Osteocyte (in vitro differentiated cells): ENCODE measurements at places on chromosomes 2 and 18. TPM values are rescaled to one million over a fixed set of nuclear protein-coding genes. Genes with fewer than 3 reads are reported as not detected.

SLC5A6 gene
- 33.2 and 33.3 TPM in 2 replicates for total RNA-seq

DNA sequence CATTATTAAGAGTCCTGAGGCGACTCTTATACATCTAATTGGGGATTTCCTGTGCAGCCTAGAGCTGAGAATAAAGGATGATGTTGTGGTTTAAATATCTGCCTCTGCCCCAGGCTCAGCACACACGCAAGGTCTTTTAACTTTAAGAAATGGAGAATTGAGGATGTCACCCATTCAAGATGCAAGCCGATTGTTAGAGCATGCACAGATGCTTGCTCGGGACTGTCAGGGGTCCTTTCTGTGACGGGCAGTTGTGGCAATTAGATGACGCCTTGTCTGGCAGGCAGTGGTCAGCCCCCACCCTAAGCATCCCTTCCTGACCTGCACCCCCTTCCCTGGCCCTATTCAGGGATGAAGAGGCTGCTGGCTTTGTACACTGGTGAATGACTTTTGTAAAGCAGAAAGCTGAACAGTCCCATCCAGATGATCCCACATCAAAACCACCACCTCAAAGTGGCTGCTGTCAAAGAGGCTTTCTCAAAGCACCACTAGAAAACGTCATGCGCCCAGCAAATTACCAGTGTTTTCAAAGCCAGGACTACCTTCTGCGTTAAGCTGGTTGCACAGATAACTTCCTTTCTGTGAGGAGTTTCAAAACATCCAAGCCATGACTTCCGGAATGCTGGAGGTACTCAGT, 23.7 kb downstream of the FAM178B start:
- H3K36me3 ChIP-seq = no peaks in the 10 kb centered on the region
- no peak overlapping the region for H3K4me3 ChIP-seq
- H3K4me1 ChIP-seq = peaks cover 6% of the 10 kb centered on the region
- DNase-seq = no peak
- H3K27ac ChIP-seq = no peak overlapping the region

DNA sequence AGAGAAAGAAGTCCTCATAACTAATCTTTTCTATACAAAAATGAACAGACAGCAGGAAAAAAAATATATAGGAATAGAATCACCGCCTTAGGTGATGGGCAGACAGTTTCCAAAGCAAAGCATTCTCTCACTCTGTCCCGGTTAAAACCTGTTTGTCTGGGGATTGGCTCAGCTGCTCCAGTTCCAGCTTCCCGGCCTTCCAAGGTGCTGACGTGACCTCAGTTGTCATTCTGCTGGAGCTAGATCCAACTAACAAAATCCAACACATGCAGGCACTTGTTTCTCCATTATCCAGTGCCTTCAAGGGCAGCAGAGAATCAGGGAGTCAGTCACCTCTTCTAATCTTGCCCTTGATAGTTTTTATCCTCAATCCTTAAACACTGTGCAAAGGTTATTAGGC, 52.8 kb downstream of the IKZF2 start:
- peaks cover 3% of the 10 kb centered on the region for H3K36me3 ChIP-seq
- peaks cover 9% of the 10 kb centered on the region for H3K4me1 ChIP-seq
- no peak for DNase-seq
- no peak overlapping the region for H3K27ac ChIP-seq

GRCh38 chr2:176128982-176129796, at the start of gene HOXD8:
TSS of gene HOXD8 (plus strand) at chr2:176129705. CDS start at chr2:176130367, 662 bp downstream.
- peaks cover 24% of the 10 kb centered on the region for H3K4me1 ChIP-seq
- DNase-seq = no peak
- peaks cover 2% of the 10 kb centered on the region for H3K36me3 ChIP-seq
- H3K27ac ChIP-seq = no peak within 1 kb of the TSS
- peaks cover 86% of the 10 kb centered on the region for H3K27me3 ChIP-seq

DNA sequence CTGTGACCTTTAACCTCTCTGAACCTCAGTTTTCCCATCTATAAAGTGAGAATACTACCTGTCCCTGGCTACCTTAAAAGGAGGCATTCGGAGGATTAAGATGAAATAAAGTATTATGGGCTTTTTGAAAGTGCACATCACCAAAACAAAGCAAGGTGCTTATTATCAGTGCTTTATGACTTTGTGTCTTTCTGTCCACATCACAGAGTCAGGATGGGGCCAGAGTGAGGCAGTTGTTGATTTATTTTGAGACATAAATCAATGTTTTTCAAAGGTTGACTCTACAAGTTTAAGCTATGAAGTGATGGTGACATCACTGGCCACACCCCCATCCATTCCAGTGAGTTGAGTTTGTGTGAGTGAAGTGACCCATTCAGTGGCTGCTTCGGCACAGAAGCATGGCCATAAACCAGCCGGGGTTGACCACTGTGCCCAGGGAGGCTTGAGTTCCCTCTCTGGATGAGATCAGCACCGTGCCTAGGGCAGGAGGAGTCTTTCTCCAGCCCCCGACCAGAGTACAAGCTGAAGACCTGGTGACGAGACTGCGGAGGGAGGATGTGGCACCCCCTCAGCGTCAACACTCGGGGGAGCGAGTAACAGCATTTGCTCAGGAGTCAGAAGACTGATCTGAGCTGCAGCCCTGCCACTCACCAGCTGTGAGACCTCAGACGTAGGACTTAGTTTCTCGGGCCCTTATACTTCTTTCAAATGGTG, 89.0 kb upstream of the PPP1CB start:
- peaks cover 66% of the 10 kb centered on the region for H3K4me1 ChIP-seq
- no peaks in the 10 kb centered on the region for H3K36me3 ChIP-seq
- no peak for DNase-seq
- H3K4me3 ChIP-seq = no peak overlapping the region
- peak overlapping the region; percentile 73 for H3K27ac ChIP-seq

GRCh38 chr2:239747274-239747673, 277.9 kb downstream of the NDUFA10 start:
- DNase-seq = no peak
- no peaks in the 10 kb centered on the region for H3K36me3 ChIP-seq
- no peak overlapping the region for H3K27ac ChIP-seq
- H3K4me1 ChIP-seq = no peaks in the 10 kb centered on the region

DNA sequence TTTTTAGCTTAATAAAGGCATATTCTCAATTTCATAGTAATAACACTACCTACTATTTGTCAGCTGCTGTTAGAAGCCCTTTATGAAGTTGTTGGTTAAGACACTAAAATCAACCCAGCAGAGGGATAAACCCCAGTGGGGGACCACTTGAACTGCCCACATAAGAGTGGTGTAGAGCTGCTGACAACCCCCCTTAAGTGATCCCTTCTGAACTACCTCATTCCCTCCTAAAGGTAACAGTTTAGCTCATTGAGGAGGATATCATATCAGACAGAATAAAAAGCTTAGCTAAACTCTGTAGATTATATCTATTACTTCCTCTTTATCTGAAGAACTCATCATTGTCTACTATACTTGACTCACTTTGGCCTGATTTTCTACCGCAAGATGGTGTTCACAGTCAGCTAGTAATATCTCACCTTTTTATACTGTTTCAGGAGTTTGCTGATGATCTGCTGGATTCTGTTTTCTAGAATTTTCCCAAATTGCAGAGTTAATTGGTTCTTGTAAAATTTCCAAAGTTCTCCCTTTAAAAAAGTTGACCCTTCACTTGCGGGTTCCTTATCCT, 16.2 kb downstream of the GALM start:
- H3K4me1 ChIP-seq = peaks cover 9% of the 10 kb centered on the region
- no peak overlapping the region for H3K4me3 ChIP-seq

GRCh38 chr2:177395351-177396065, 2.9 kb downstream of the AGPS start:
- peaks cover 2% of the 10 kb centered on the region for H3K36me3 ChIP-seq
- peaks cover 51% of the 10 kb centered on the region for H3K4me1 ChIP-seq
- H3K27ac ChIP-seq = no peak overlapping the region
- no peak overlapping the region for H3K4me3 ChIP-seq
- no peak for DNase-seq

- DNase-seq = peak; percentile 76
- H3K27ac ChIP-seq = no peak overlapping the region
- H3K36me3 ChIP-seq = no peaks in the 10 kb centered on the region
- no peaks in the 10 kb centered on the region for H3K27me3 ChIP-seq
- no peaks in the 10 kb centered on the region for H3K4me1 ChIP-seq
These were observed 828.4 kb upstream of the SALL3 start for GRCh38 chr18:78151234-78151633.

GRCh38 chr2:12320991-12321641, 395.6 kb upstream of the TRIB2 start:
- H3K4me1 ChIP-seq = peaks cover 59% of the 10 kb centered on the region
- no peaks in the 10 kb centered on the region for H3K27me3 ChIP-seq
- DNase-seq = no peak
- H3K27ac ChIP-seq = peak overlapping the region; percentile 78
